ENCODE measurements at places on chromosomes 12 and 14. TPM values are rescaled to one million over a fixed set of nuclear protein-coding genes. Genes with fewer than 3 reads are reported as not detected.
A peak's percentile ranks its signal among the peaks of the same experiment; 100 is the strongest.

- DNase-seq = no peak
These were observed 125.6 kb downstream of the TTC8 start for GRCh38 chr14:88950069-88950468.

GRCh38 chr12:64221651-64222008 is 466 bp downstream of the KICS2 start:
- peak; percentile 88 for DNase-seq

- DNase-seq = peak; percentile 73
These were observed 2.7 kb downstream of the CHST11 start for GRCh38 chr12:104459368-104459909.

- no peak for DNase-seq
These were observed 161.7 kb upstream of the RMST start for GRCh38 chr12:97300891-97301290.

GRCh38 chr12:124551268-124552144 is 15.9 kb downstream of the NCOR2 start:
- DNase-seq = peak; percentile 56

GRCh38 chr12:121820056-121820455 is 16.2 kb downstream of the SETD1B start:
- no peak for DNase-seq

DNA sequence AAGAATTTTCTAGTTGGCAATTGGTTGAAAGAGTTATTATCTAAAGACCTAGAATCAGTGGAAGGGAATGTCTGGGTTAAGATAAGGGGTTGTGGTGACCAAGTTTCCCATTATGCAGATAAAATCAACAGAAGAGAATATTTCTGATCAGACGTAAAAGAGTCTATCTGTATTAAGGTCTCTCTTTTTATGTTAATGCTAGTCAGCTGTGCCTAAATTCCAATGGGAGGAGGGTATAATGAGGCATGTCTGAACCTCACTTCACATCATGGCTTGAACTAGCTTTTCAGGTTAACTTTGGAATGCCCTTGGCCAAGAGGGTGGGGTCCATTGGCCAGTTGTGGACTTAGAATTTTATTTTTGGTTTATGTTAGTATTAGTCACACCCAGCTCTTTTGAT is 34.3 kb upstream of the CHST11 start:
- no peak for DNase-seq

Gene GLIPR1
- 0.64 TPM for total RNA-seq

Gene TMEM253
- total RNA-seq = not detected

Gene TSPAN8
- total RNA-seq = not detected

Gene TPH2
- not detected for total RNA-seq

Gene DAO
- 22.1 TPM for total RNA-seq

Gene MMP19
- total RNA-seq = 0.98 TPM

Gene LGR5
- not detected for total RNA-seq

Gene MIP
- total RNA-seq = not detected

Gene COCH
- 0.07 TPM for total RNA-seq
